Renal pelvis (tissue), 12 donors: ENCODE measurements at places on chromosomes 5 and 9. TPM values are rescaled to one million over a fixed set of nuclear protein-coding genes. Genes with fewer than 3 reads are reported as not detected.

Gene PCDHA9
- 0.03 TPM for polyA plus RNA-seq

Gene CXCL14
- polyA plus RNA-seq = 25.9 TPM

Gene LIFR
- 85.9 TPM for polyA plus RNA-seq

Gene MUSK
- 0.23 TPM for polyA plus RNA-seq

Gene MAMDC2
- polyA plus RNA-seq = 6.0 TPM
